ENCODE measurements at places on chromosomes 1 and 21.

- no peak for DNase-seq
Observed at GRCh38 chr1:179781962-179782361, 38.9 kb downstream of the FAM163A start.

GRCh38 chr1:40258445-40258769 is 371 bp downstream of the ZMPSTE24 start:
- peak; percentile 38 for DNase-seq

- no peak for DNase-seq
Observed at GRCh38 chr1:200674838-200675587, 5.3 kb upstream of the DDX59 start.

- no peak for DNase-seq
Observed at GRCh38 chr1:222919478-222919865, 104.6 kb downstream of the DISP1 start.

- DNase-seq: no peak
Observed at GRCh38 chr21:38773099-38774061, 32.3 kb upstream of the ETS2 start.

- peak; percentile 80 for DNase-seq
Observed at GRCh38 chr1:2555634-2556276, 416 bp upstream of the TNFRSF14 start.

All from hematopoietic multipotent progenitor cell treated with erythropoietin and hydrocortisone succinate and interleukin-3 and kit ligand, for 6 days (in vitro differentiated cells).